Psoas muscle (tissue), 8 donors: ENCODE measurements at places on chromosomes 4 and X. TPM values are rescaled to one million over a fixed set of nuclear protein-coding genes. Genes with fewer than 3 reads are reported as not detected.

DNA sequence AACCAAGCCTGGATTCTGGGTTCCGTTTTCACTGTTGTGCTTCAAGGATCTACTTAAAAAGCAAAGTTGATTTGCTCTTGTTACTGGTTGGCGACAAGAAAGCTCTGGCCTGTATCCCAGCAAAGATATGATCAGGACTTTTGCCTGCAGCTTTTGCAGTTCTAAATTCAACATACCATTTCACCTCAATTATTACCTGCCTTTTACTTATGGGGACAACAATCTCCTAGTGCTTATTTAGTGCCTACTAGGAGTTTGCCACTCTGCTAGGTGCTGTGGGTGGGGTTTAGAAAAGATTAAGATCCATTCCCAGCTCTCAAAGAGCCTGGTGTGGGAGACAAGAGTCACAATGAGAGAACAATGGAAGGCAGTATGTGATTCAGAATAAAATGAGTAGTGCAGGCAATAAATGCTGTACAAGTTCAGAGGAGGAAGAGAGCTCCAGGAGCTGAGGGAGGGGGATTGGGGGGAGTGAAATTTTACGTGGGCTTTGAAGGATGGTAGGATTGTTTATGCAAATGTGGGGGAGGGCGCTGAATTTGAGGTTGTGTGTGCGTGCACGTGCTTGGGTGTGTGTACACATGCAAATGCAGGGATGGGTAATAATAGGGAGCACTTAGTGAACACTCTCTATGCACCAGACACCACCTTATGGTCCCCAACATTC, 5.0 kb upstream of the TMEM164 start:
- DNase-seq = no peak

GRCh38 chr4:166044871-166045270, 171.8 kb downstream of the TLL1 start:
- no peak for DNase-seq

The UPF3B gene
- 10.5 TPM for total RNA-seq

The TCEAL7 gene
- 1.2 TPM for total RNA-seq

The CA5B gene
- 0.91 TPM for total RNA-seq
